HuH-7.5 (cell line): ENCODE measurements at places on chromosomes 1 and 21.

DNA sequence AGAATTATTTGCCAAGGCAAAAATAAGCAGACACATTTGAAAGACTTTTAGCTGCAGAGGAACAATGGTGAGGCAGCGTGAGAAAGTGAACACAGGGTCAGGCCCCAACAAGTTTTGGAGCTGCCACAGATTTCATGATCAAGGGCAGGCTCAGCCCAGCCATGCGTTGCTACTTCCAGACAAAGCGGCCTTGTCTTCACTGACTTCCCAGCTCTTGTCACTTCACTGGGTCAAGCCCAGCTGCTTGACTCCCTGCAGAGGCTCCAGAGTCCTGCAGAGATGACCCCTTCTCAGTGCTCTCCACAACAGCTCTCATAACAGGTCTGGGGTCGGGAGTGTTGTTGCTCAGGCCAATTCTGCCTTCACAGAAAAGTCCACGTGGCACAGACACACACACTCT is 35.8 kb downstream of the HHAT start:
- DNase-seq: no peak

- DNase-seq: no peak
These were observed 977 bp downstream of the LCA5L start for GRCh38 chr21:39444421-39445180.

GRCh38 chr1:53391982-53392381 is 64.1 kb upstream of the LRP8 start:
- no peak for DNase-seq

DNA sequence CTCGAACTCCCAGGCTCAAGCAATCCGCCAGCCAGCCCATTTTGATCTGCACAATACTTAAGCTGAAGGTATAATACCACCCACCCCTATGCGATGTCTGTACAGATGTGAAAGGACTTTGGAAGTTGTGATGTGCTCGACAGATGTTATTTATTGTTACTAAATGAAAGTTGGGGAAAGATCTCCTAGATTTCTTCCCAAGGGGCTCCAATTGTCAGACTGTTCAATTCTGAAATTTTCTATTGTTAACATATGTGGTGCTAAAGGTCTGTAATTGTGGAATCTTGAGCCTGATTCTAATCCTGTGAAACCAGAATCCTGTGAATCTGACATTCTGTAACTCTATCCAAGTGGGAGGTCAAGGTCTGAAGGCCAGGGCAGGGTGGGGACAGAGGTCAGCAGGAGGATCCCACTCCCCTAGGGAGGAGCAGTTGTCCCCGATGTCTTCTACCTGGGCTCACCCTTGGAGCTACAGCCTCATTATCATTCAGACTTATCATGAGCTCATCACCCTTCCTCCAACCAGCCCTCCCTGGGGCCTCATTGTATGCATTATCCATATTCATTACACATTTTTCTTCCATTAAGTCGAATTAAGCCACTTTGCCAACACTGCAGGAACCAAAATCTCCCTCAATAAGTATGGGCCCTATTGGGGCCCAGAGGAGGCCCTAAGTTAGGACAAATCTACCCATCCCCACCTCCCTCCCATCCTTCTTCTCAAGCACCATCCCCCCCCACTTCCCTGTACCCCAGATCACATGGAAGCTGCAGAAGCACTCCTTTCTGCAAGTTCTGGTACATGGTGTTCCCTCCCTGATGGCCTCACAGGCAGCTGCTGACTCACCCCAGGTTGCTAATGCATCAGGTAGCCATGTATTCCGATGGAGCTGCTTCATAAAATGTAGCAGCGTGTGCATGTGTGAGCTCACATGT is 32.3 kb downstream of the SHISAL2A start:
- no peak for DNase-seq

DNA sequence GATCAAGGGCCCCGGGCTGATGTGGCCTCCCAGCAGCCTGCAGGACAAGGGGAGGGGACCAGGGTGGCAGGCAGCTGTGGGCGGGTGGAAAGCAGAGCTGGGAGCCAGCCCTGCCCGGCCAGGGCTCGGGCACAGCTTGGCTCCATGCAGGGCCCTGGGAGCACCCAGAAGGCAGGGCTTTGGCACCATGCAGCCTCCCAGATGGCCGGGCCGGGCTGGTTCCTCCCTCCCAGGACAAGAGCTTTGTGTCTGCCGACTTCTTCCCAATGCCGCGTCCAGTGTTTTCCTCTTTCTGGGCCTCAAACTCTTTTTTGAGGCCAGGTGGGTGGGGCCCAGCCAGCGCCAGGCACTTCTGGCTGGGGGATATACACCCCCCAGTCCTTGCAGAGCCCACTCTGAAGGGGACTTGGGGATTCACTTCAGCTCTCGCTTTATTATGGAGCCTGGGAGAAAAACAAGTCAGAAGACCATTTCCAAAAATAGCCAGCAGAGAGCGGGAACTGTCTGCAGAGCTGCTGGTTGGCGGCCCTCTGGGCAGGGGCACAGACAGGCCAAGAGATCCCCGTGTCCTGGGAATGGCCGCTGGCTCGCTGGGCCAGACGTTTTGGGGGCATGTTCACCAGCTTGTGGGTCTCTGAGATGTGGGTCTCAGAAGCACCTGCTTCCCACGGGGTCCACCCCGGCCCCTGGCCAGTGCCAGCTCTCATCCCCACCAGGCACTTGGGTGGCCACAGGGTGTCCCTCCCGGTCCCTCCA is 103.8 kb upstream of the ARHGEF16 start:
- DNase-seq: no peak

DNA sequence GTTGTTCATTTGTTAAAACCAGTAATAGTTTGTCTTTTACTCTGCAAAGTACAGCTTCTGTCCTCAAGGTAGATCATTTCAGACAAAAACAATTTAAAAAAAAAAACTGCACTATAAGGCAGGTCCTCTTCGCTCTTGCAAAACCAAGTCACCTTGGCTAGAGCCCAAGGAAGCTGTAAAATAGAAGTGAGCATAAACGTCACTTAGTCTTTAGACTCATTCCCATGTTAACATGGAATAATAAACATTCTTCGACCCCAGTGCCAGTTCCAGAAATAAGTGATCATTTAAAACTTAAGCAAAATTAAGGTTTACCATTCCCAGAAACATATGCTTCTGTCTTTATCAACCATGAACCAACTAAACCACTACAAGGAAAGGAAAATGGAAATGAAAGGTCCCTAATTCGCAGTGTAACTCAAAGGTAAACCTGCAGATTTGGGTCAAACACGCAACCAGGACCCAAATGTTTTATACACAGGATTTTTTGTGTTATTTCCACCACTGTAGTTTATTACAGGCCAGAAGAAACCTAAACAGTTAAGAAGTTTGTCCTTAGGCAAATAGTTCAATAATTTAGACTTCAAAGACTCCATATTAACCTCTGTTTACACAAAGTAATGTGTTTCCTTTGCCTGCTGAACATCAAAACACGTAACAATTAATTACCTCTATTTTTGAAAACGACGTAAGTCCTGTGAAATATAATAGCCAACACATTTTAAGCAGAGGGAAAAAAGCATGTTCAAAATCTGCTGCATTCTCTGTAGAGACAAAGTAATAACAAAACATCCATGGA is 54.6 kb downstream of the TGFBR3 start:
- no peak for DNase-seq

DNA sequence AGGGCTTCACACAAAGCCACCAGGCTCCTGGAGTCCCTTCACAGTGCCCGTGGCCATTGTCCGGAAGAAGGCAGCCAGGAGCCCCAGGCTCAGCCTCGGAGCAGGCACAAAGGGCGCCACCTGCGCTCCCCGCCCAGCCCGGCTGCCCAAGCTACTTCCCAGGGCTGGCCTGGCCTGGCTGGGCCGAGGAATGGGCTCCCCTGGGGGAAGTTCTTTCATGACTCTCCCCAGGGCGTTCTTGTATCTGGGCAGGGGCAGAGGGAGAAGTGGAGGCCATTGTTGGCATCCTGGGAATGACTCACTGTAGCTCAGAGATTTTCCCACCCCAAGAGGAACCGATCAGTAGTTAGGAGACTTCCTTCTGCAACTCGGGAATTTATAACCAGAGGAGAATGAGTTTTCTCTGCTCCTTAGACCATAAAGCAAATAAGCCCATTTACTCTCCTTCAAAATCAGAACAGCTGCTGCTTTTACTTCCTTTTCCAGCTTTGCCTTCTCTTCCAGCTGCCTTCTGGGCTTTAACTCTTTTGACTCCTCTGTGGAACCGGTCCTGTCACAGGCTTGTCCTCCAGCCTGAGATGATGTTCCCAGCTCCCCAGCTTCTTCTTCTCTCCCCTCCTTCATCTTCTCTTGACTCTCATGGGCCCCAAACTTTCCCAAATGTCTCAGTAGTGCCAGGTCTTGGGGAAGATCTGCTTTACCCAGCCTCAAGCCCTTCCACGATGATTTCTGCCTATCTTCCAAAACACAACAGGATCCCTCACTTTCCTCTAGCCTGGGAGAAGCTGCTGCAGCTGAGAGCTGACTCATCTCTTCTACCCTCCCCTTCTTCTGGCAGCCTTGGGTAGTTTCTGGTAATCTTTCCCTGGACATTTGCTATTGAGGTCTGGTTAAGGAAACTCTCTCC is 118.7 kb upstream of the CD34 start:
- no peak for DNase-seq

- peak; percentile 7 for DNase-seq
These were observed 13.1 kb downstream of the ATP13A2 start for GRCh38 chr1:16998589-16998988.

- no peak for DNase-seq
These were observed 2.0 kb downstream of the UBE2Q1 start for GRCh38 chr1:154556422-154556821.

DNA sequence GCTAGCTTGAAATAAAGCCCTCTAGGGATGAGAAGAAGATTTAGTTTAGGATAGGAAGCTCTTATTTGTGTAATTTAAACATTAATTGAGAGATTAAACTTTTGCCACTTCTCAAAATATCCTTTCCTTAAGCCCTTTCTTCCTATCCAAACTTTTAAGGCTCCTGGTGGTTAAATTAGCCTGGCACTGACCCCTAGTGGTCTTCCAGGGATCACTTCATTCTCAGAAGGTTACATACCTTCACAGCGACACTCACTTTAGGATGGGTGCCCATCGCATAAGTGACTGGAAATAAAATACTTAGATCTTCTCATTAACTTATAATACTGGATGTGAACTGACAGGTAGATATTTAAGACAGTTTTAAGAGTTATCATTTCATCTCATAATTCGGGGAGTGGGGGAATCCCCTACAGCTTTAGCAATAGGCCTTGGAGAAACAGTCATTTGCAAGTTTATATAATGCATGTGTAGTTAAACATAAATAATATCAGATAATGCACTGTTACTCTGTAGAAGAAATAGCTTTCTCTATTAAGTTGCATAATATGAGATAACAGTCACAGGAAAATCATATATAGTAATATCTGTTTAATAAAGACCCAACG is 7.4 kb downstream of the LHX9 start:
- DNase-seq: no peak

GRCh38 chr21:33657124-33657820 is 15.0 kb downstream of the ITSN1 start:
- DNase-seq: no peak

GRCh38 chr1:46175243-46175642 is 356 bp downstream of the TSPAN1 start:
- no peak for DNase-seq

DNA sequence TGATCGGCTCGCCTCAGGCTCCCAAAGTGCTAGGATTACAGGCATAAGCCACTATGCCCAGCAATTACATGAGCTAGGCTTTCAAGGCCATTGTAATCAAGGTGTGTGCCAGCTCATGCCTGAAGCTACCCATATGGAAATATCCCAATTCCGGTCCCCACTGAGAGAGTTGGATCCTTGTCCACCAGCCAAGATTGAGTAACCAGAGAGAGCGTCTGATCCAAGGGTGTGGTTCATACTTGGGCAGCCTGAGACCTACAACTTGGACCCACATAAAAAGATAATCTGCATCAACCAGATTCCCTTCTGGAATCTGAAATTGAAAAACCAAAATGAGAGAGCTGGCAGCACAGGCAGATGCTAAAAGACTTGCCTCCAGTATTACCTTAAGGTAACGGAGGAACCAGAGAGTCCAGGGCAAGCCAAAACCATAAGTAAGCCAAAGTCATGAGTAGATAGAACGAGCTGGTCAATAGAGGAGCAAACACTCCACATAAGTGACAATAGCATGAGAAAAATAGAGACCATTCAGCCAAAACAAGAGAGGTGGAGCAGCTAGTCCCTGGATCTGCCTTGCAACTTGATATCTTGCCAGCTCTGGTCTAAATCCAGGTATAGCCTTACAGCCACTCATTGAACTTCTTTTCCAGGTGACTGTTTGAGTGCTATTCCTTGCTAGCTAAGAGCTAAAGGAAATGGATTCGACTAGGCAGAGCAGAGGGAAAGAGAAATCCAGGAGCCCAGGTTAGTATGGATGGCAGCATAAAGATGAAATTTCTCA is 63.8 kb upstream of the ATP1A1 start:
- DNase-seq: no peak

DNA sequence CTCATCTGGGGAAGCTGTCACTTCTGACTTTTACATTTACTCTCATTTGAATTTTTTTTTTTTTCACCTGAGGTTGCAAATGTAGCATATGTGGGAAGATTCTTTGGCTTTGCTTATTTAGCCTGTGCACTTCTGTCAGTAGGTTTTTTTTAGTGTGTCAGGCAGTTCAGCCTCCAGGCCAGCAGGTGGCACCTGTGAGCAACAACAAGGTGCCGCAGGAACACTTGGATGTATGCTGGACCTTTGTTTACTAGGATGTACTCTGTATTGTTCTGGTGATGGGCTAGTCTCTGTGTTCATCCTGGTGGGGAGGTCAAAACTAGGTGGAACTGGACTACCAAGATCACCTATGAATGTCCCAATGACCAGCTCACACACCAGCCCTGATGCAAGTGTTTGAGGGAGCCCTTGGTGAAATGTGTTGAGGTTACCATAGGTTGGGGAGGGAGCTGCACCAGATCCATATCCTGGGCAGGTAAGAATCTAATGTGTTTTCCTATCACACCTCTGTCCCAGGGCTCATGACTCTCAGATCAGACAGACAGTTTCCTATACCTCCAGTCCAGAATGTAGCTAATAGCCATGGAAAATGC is 618.2 kb downstream of the BRINP3 start:
- DNase-seq: no peak

DNA sequence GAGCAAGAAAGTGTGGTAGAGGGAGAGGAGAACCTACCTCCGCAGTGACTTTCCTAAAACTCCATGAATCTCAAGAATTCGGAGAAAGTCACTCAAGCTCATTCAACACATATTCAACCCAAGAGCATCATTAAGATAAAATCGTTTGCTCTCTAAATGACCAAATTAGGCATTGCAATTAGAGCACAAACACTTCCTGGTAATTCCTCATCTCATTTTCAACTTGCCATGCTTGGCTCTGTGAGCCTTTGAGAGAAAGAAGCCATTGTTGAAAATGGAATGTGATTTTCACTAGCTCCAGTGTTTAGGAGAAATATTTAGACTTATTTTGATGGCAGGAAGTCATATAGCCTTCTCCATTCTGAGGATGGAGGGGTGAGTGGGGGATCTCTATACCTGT is 52.5 kb downstream of the KAZN start:
- DNase-seq: no peak

- DNase-seq: no peak
These were observed 2.9 kb upstream of the PIGV start for GRCh38 chr1:26784886-26785285.

DNA sequence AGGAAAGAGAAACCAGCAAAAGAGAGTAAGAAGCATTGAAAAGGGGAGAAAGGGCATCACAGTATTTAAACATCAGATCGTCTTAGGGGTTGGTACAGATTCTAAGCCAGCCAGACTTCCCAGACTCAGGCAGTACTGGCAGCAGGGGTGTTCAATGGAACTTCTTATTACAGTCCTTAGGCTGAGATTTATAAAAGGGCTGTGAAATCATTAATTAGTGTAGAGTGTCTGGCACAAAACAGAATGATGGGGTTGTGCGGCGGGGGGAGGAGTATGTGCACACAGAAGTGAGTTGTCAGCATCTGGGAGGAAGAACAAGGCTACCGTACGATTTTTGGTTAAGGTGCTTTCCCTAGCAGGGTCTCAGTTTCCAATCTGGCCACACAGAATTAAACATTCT is 38.2 kb downstream of the ARHGEF11 start:
- no peak for DNase-seq
